ENCODE measurements at places on chromosomes 7 and 10.

DNA sequence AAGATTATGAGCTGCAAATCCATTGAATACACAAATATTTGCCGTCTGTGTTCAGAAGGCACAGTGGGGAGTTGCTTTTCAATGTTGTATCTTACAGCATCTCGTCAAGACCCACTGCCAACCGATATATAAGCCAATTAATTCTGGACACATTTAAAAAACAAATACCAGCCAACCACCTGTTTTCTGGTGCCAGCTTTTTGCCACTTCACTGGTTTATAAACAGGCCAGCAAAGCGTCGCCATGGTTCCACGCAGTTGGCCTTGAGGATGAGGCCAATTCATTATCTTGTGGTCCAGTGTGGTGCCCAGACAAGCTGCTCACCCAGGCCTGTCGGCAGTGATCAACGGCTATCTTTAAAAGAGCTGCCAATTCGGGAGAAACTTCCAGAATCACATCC lies 321.0 kb downstream of the TCERG1L start:
- no peak for DNase-seq

DNA sequence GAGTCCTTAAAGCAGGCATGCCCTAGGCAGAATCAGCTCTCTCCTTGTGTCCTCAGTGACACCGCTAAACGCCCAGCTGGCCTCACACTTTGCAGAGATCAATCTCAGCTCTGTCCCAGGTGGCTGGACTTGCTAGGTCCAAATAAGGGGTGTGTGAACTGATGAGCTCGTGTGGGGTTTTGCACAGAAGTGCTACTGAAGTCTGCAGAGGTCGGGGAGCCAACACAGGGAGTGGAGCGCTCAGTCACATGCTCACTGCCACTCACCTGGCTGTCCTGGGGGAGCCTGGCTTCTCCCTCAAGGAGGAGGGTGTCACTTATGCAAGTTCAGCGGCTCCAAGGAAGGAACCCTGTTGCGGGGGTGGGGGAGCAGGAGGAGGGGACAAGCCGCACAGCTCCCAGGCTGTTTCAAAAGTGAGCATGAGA lies 2.0 kb downstream of the ELN start:
- DNase-seq = no peak

- no peak for DNase-seq
Measured at GRCh38 chr10:16845248-16845647, 28.0 kb upstream of the RSU1 start.

GRCh38 chr7:107505997-107506673 lies 36.3 kb downstream of the GPR22 start:
- peak; percentile 88 for DNase-seq

DNA sequence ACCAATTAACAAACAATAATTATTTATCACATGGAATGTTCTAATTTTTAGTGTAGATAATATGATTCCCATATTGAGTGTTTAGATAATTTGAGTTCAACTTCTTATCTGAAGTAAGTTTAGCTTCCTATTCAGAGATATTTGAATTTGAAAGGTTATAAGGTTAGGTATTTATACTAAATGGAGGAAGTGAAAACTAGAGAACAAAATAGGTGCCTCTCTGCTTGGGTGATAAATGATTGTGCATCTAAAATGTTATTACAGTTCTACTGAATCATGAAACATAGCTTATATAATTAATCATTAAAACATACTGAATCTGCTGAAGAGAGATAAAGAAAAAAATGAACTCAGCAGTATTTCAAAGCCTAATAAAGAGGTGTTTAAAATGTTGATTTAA lies 1174.3 kb downstream of the XPNPEP1 start:
- no peak for DNase-seq

- DNase-seq = no peak
Measured at GRCh38 chr10:45076891-45077290, 76.2 kb downstream of the ZNF22 start.

DNA sequence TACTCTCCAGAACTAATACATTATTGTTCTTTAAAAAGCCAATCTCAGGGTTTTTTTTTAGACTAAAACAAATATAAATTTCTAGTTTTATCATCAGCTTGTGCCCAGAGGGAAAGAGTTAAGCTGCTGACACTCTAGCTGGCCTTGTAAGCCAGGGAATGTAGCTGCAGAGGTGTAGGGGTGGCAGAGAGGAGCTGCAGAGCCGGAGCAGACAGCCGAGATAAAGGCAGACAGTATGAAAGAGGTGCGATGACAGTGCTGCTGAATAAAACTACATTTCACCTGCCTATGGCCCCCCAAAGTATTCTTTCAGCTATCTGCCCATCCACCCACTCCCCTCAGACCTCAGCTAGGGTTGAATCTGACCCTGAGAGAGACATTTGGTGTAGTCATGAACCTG lies 653.7 kb upstream of the ZWINT start:
- no peak for DNase-seq

DNA sequence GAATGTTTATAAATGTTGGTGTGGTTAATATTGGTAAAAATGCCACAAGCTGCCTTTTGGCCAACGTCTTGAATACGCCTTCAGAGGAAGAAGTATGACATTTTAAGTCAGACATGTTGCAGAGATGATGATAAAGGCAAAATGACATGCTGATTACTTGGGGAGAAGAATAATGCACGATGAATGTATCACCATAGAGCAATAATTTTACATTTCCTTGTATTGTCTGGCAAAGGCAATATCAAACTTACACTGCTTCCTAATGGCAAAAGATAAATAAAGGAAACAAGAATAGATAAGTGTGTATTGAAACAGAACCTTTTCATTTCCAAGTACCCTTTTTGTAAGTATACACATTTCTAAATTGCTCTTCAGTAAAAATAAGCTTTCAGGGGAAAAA lies 8.6 kb downstream of the MRC1 start:
- no peak for DNase-seq

GRCh38 chr10:28248092-28248491 lies 54.8 kb downstream of the MPP7 start:
- DNase-seq = peak; percentile 88

- no peak for DNase-seq
Measured at GRCh38 chr7:135537453-135537852, 20.3 kb upstream of the NUP205 start.

- no peak for DNase-seq
Measured at GRCh38 chr7:124440081-124440480, 325.5 kb downstream of the GPR37 start.

DNA sequence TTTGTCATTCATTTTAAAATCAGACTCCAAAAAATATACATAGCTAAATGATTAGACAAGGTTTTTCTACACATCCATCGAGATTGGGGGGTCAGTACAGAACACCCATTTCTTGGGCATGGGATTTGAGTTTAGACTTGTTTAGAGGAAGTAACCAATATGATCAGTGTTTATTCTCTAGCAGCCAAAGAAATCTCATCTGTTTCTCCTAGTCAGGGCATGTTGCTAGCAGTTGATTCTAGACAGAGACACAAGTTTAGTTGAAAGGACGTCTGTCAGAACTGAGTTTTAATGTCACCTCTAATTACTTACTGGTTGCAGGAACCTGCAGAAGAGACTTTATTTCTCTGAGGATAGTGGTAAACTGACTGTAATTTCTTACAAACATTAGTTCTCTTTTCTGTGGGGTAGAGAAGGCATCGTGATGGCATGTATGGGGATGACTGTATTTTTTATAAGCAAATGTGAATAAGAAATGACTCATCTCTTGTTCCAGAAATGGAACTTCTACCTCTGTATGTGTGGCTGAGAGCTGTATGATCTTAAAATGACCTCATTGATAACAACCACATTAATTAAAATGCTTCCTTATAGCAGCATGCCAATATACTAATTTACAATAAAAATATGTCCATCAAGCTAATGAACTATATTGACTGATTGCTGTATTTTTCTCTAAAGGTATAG lies 30.6 kb upstream of the RHOBTB1 start:
- peak; percentile 60 for DNase-seq

DNA sequence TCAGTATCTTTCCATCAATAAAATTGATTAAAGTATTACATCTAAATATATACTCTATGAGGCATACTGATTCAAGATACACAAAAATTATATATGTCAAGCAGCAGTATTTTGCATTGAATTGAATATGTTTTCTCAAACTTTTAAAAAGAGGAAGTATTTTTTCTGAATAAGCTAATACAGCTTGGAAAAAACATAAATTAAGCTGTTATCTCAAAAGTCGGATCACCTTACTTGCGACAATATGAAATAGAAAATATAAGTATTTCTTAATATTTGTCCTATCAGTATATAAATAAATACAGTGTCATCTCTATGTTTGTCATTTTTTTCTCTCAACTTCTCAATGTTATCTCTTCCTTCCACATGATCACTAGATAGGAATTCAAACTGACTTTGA lies 139.3 kb downstream of the MBL2 start:
- DNase-seq = no peak

GRCh38 chr10:69600761-69601330 lies 27.6 kb upstream of the NEUROG3 start:
- peak; percentile 34 for DNase-seq

DNA sequence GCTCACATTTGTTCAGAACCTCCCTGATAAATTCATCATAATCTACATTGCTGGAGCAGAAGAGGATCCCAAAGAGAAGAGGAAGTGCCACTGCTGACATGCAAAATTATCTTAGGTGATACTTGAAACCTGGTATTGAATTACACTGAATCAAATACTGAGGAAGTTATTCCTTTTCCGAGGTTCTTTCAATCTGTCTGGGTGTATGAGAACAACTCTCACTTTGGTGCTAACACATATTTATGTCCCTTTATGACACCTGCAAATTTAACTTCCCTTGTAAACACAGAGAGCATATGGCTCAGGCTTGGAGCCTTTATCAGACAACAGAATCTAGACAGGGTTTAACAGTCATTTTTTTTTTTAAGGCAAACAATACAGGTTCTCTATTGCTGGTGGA lies 131.4 kb downstream of the SRPK2 start:
- DNase-seq = no peak

DNA sequence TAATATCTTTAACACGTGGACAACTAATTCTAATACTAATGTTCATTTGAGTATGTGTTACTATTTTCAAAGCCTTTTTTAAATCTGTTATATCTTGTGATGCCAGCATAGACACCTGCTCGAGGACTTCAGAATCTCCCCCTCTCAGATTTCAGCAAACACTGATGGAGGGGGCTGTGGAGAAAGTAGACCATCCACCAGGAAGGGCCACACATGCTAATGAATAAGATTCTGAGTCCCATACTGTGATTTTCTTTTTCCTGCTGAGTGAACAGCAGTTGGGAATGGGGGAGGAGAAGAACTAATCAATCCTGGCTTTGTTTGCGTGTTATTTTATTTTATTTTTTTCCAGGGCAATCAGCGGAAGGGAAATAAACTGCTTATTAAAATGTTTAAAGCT lies 157.9 kb upstream of the CSTF2T start:
- no peak for DNase-seq

- DNase-seq = no peak
Measured at GRCh38 chr10:10824591-10825148, 193.0 kb upstream of the CELF2 start.
